ENCODE measurements at places on chromosomes 11 and 22.

GRCh38 chr22:37571258-37571991 is 8.5 kb downstream of the LGALS2 start:
- DNase-seq: no peak

DNA sequence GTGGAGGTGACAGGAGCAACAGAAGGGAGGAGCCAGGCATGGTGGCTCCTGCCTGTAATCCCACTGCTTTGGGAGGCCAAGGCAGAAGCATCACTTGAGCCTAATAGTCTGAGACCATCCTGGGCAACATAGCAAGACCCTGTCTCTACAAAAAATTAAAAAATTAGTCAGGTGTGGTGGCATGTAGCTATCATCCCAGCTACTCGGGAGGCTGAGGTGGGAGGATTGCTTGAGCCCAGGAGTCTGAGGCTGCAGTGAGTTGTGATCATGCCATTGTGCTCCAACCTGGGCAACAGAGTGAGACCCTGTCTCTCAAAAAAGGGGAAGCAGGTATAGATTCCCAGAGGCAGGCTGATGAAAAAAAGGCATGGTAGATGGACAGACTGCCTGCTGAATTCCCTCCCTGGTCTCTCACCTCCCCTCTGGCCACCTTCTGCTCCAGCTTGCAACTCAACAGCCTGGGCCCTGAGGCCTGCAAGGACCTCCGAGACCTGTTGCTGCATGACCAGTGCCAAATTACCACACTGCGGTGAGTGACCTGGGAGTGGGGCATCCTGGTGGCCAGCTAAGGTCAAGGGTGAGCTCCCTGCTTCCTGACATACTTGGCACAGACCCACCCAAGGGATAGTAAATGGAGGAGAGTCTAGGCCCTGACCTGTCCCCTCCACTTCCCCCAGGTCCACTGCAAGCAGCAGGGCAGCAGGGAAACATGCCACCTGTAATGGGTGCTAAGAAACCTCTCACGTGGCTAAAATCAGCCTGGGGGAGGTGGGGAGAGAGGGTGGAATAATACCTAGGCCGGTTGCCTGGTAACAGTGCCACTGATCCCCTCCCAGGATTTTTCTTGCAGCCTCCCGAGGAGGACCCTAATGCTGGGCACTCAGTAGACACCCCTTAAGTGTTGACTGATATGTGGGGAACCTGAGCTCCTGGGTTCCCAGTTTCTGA is 4.3 kb upstream of the NHERF4 start:
- no peak for DNase-seq

GRCh38 chr11:75240311-75241035 is at the start of gene TPBGL:
Gene TPBGL, plus strand, starts transcription at chr11:75240774. Its CDS starts 276 bp downstream, at chr11:75241050.
- DNase-seq: peak; percentile 36

GRCh38 chr22:22882033-22882717 is 5.4 kb upstream of the IGLL5 start:
- DNase-seq: no peak

GRCh38 chr11:112693781-112694180 is 267.4 kb upstream of the NCAM1 start:
- DNase-seq: no peak

DNA sequence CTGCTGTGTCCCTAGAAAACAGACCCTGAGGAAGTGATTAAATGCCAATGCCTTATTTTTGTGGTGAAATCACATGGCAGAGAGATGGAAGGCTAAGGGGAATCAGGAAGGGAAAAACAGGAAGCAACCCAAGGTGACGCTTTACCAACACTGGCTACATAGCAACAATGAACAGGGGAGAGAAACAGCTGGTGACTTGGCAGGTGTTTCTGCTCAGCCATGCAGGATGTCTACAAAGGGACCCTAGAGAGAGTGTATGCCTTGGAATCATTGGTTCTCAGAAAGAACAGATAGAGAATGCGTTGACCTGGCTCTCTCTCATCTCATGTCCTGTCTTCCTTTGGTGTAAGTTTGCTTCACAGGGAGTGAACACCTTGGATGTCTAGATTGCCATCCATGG is 911.9 kb downstream of the OPCML start:
- no peak for DNase-seq

DNA sequence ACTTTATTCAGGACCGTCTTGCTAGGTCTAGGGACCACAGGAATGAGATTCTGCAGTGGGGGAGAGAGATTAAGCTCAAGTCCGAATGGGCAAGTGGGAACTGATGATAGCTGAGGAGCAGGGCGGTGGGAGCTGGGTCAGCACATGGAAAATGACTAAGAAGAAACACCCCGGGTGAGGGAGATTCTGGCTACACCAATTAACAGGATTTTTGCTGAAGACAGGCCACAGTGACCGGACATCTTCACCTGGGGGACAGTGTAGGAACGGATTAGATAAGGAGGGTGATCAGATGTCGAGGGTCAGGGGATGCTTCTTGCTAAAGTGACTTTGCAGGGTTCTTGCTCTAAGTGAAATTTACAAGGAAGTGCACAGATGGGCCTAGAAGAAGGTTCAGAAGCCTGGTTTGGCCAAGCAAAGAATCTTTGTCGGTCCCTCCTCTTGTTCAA is 8.5 kb upstream of the DGCR8 start:
- no peak for DNase-seq

DNA sequence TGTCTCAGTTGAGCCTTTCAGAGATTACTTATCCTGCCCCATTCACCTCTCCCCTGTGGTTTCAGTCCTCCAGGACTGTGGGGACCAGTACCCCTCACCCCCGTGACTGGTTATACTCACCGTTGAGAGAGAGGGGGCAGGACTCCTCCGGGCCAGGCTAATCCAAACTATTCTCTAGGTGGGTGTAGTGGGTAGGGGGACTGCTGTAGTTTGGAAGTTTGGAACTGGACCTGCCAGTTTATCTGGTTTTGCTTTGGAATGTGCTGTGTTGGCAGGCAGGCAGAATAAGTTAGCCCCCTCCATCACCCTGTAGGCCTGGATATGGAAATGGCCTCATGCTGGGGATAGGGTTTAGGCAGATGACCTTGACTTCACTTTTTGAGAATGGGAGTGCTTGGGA is 13.5 kb downstream of the TEAD1 start:
- no peak for DNase-seq

DNA sequence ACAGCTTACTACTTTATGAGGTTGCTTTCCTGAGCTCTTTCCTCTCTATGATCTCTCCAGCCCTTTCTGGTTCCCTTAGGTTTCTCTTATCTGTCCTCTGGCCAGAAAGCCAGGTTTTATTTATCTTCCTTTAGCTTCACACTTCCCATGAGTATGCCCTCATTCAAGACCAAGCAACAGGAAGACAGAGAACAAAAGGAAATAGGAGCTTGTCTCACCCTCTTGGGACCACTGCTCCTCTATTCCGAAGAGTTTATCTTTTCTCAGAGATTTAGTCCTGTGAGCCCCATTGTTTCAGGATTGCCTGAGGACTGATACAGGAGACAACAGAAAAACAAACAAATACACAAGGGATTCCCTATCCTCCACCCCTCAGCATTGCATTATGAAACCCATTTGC is 62.4 kb upstream of the CCDC179 start:
- DNase-seq: no peak

- DNase-seq: peak; percentile 12
Observed at GRCh38 chr11:17012712-17013547, 1.3 kb downstream of the PLEKHA7 start.

DNA sequence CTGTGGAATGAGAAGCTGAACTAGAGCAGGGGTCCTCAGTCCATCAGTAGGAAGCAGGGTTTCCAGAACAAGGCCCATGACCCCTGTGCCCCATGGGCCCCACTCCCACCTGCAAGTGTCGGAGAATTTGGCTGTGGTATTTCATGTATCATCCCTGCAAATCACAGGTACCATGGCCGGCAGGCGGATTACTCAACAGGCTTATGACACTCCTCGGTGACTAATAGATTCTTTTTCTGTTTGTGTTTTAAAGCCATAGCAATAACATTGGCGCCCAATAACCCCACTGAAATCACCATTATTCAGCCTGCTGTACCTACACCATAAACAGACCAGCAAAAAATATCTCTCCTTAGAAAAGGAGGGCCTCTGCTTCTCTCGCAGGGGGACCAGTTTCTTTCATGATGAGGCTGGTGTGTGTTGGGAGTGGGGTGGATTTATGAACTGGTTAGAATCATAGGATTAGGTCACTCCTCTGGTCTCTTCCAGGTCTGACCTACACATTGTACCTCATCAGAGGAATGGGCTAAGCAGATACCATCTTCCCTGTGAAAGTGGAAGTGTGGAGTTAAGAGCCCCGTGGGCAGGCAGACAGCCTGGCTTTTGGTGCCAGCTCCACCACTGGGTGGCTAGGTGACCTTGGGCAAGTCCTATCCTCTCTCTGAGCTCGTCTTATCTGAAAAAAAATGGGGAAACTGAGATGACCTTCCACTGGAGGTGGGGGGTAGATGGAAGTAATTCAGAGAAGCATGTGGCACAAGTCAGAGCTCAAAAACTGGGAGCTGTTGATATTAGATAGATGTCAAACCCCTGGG is 60.2 kb upstream of the WNT11 start:
- DNase-seq: no peak

DNA sequence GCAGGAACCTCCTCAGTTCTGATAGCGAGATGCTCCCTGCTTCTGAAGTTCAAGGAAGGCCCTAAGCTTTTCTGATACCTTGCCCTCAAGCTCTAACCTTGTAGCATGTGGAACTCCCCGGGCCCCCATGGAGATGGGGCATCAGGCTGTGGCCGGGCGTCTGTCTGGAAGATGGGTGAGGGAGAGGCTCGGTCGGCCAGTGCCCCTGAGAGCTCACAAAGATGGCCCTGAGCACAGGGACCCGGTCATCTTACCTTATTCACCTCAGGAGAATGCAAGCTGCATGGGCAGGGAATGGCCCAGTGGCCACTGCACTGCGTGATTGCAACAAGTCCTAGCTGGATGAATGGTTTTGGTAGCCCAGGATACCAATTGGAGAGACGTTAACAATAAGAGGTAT is 830.3 kb downstream of the TBC1D22A start:
- no peak for DNase-seq

DNA sequence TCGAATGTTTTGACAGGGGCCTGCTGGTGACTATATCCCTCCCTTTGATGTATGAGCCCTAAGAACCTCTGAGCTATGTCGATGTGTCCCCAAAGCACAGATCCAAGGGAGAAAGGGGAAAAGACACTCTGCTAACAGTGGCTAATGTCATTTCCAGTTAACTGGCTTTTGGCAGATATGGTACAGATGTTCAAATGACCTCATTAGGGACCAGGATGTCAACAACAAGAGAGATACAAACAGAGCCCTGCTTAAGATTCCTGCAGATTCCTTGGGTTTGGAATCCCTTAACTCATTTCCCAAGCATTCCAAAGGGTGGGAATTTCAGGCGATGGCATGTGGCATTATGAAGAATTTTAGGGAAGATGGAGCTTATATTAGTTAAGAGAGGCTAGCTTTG is 517.3 kb downstream of the SOX6 start:
- DNase-seq: no peak

GRCh38 chr11:102666331-102666957 is 39.1 kb downstream of the MMP27 start:
- DNase-seq: no peak

GRCh38 chr11:10022764-10023163 is 271.3 kb downstream of the SBF2 start:
- DNase-seq: no peak

DNA sequence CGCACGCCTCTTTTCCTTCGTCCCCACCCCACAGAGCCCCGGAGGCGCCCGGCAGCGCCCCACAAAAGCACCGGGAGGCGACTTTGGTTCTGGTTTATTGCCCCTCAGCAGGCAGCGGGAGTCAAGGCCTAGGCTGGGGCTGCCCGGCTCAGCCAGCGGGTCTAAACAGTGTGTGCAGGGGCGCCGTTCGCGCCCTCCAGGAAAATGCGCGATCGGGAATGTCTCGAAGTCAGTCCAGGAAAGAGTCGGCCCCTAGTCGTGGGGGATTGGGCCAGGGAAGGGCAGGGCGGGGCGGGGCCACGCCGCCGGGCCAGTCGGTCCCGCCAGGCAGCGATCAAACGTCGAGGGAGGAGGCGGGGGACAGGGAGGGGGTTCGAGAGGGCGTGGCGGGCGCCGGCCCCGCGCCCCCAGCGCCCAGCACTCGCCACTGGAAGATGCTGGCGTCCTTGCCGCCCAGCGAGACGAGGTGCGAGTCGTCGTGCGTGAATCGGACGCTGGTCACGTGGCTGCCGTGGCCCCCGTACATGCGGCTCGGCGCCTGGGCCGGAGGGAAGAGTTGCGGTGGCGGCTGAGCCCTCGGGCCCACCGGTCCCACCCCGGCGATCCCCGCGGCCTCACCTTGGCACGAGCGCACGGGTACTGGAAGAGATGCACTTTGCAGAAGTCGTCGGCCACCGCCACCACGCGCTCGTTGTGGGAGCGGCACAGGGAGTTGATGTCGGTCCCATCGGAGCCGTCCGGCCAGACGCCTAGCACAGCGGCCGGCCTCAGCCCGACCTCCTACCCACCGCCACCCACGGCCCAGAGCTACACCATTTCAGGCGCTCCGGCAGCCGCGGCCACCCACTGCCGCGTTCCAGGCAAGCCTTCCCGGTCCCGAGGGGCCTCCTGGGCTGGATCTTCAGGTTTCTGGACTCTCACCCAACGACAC is 741 bp upstream of the MTA2 start:
- DNase-seq: no peak

DNA sequence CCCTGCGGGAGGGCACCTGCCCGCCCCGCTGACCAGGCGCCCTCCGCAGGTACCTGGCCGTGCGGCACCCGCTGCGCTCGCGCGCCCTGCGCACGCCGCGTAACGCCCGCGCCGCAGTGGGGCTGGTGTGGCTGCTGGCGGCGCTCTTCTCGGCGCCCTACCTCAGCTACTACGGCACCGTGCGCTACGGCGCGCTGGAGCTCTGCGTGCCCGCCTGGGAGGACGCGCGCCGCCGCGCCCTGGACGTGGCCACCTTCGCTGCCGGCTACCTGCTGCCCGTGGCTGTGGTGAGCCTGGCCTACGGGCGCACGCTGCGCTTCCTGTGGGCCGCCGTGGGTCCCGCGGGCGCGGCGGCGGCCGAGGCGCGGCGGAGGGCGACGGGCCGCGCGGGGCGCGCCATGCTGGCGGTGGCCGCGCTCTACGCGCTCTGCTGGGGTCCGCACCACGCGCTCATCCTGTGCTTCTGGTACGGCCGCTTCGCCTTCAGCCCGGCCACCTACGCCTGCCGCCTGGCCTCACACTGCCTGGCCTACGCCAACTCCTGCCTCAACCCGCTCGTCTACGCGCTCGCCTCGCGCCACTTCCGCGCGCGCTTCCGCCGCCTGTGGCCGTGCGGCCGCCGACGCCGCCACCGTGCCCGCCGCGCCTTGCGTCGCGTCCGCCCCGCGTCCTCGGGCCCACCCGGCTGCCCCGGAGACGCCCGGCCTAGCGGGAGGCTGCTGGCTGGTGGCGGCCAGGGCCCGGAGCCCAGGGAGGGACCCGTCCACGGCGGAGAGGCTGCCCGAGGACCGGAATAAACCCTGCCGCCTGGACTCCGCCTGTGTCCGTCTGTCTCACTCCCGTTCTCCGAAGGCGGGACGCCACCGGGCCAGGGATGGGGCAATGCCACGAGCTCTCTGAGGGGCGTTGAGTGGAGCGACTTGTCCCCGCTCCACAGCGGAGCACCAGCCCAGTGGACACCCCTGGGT is 1.8 kb downstream of the GALR3 start:
- DNase-seq: no peak

- no peak for DNase-seq
Observed at GRCh38 chr22:35183917-35184316, 73.4 kb upstream of the HMGXB4 start.
